ENCODE measurements at places on chromosomes 11 and 22. TPM values are rescaled to one million over a fixed set of nuclear protein-coding genes. Genes with fewer than 3 reads are reported as not detected.
A peak's percentile ranks its signal among the peaks of the same experiment; 100 is the strongest.

GRCh38 chr11:131910523-131911387 is 540.3 kb downstream of the NTM start:
- peak; percentile 48 for DNase-seq

Gene ZNF214
- 2.0 TPM for polyA plus RNA-seq

- DNase-seq: no peak
Measured at GRCh38 chr11:133366147-133366546, 166.2 kb downstream of the OPCML start.

- DNase-seq: peak; percentile 40
Measured at GRCh38 chr11:95138448-95138847, 48.8 kb downstream of the ENDOD1 start.

DNA sequence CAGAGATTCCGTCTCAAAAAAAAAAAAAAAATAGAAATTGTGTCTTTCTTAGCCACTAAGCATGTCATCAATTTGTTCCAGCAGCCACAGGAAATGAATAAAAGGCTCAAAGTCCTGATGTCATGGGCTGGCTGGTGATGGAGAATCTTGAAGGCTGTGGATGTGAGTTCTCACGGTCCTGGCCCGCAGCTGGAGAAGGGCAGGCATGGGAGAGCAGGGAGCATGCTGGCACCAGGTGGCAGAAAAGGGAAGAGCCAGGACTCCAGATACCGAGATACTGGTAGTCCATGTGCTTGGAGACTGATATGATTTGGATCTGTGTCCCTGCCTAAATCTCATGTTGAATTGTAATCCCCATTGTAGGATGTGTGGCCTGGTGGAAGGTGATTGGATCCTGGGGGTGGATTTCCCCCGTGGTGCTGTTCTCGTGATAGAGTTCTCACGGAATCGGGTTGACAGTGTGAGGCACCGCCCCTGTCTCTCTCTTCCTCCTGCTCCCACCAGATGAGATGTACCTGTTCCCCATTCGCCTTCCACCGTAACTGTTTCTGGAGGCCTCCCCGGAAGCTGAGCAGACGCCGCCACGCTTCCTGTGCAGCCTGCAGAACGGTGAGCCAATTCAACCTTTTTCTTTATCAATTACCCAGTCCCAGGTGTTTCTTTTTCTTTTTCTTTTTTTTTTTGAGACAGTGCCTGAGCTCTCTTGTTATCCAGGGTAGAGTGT is 18.1 kb downstream of the MRGPRD start:
- DNase-seq: no peak

Gene TRIM6
- 13.8 TPM for polyA plus RNA-seq

Gene MS4A1
- not detected for polyA plus RNA-seq
